LoVo (cell line): ENCODE measurements at places on chromosomes 6 and 20.

- no peak for DNase-seq
These were observed 582.8 kb downstream of the COL12A1 start for GRCh38 chr6:74623027-74623426.

- DNase-seq: no peak
These were observed 19.5 kb downstream of the ADNP start for GRCh38 chr20:50911716-50912115.

- DNase-seq: no peak
These were observed 242.7 kb downstream of the CLIC5 start for GRCh38 chr6:45772886-45773495.

- no peak for DNase-seq
These were observed 125.8 kb upstream of the BCLAF1 start for GRCh38 chr6:136415351-136416007.

DNA sequence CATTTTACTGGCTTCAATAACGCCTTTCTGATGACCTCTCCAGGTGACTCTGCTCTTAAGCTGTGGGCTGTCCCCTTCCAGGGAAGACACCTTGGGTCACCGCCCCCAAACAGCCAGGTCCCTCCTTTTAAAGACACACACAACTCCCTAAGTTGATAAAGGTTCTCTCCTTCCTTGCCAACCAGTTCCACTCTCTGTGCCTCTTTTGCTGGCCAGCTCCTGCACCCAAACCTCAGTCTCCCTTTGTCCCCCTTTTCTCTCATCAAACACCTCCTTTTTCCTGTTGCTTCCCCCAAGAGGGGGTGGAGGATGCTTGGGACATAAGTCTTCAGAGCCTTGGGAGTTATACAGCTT, 1.0 kb downstream of the NCOA6 start:
- DNase-seq: peak; percentile 89

GRCh38 chr6:123962508-123962907, 158.8 kb downstream of the NKAIN2 start:
- peak; percentile 14 for DNase-seq

- no peak for DNase-seq
These were observed 49.9 kb upstream of the TOP1 start for GRCh38 chr20:40978761-40979160.

DNA sequence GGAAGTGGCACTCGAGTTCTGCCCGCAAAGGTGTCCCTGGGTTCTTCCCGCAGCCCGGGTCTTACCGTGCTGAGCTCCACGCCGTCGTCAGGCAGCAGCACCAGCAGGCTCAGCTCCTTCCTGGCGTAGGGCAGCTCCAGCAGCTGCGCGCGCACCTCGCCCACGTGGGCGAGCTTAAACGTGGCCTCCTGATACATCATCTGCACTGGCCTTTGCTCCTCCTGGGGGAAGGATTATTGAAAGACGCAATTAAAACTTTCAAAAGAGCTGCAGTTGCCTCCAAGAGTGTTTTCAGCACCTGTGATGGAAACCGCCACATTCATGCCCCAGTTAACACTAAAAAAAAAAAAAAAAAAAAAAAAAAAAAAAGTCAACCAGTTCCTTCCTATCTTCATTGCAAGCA, 11.3 kb downstream of the SERPINB9 start:
- DNase-seq: no peak

DNA sequence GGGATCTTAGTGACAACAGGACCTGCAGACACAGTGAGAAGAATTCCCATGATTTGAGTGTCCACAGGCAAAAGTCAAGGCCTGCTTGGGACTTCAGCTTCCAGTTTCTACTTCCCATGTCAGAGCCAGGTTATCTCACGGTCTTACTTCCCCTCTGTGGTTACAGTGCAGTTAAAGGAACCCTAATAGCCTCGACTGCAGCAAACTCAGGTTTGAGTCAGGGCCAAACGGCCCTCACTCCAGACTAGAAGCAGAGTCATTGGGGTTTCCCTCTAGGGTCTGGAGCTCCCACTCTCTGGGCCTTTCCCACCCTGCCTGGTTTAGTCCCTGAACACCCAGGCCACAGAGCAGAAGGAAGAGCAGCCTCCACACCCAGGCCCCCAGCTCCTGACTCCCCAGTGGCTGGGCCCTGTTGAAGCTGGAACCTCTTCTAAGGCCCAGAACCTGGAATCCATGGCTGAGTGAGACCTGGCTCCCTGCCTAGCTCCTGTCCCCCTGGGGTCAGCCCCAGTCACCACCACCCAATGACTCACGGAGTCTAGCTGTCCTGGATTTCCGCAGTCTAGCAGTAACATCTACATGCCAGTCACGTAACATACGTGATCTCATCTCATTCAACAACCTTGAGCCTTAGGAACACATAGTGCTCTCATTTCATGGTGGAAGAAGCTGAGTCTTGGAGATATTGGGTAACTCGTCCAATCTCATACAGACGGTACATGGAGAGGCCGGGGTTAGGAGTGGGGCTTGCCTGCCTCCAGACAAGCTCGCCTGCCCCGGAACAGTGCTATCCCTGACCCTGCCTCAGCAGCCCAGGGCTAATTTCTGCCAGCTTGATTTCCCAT, 9.2 kb upstream of the GHRH start:
- DNase-seq: no peak

DNA sequence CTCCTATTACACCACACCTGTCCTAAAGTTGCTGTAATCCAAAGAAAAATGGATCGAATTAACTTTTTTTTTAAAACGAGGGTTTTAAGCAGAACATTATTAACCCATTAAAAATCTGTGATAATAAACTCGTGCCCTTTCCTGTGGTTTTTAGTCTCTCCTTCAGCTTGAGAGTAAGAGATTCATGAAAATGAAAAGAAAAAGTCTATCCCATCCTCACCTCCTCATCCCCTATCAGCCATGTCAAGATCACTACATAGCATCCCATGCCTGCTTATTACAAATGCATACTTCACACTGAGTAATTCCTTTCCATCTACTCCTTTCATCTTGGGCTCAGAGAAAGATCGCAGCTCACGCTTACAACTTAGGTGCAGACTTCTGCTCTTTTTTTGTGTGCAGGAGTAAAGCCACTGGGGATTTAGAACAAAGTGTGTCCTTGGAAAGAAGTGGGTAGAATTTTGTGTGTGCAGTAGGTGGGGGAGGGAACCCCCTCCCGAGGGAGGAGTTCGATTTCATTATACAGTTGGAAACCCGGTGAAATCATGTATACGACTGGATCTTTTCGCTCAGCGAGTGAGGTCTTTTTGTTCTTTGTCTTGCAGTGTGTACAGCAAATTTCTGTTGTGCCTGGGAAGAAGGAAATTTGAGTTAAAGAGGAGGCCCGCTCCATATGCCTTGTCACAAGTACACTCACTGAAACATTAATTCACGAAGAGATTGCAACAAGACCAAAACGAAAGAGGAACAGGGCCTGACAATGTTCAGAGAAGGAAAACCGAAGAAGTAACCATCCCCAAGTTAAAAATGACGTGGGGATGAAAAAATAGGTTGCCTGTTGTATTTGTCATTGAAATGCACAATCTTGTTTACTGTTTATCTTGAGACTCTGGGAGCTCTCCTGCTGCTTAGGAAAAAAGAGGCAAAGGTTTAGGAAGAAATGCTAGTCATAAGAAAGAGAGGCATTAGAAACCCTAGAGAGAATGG, 146.5 kb upstream of the ZNF217 start:
- DNase-seq: no peak

GRCh38 chr6:583116-583515, 73.8 kb downstream of the HUS1B start:
- DNase-seq: no peak

GRCh38 chr6:89475101-89475500, 42.1 kb downstream of the ANKRD6 start:
- DNase-seq: no peak

- DNase-seq: no peak
These were observed 396.0 kb upstream of the BTBD3 start for GRCh38 chr20:11521476-11522365.

DNA sequence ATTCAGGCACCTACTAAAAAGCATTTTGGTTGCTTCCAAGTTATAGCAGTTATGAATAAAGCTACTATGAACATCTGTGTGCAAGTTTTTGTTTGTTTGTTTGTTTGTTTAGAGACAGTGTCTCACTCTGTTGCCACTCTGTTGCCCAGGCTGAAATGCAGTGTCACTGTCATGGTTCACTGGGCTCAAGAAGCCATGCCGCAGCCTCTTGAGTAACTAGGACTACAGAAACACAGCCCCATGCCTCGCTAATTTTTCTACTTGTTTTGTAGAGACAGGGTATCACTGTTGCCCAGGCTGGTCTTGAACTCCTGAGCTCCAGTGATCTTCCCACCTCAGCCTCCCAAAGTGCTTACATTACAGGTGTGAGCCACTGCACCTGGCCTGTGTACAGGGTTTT, 795.9 kb downstream of the EPHA7 start:
- DNase-seq: no peak

- DNase-seq: no peak
These were observed 39.5 kb downstream of the HDDC2 start for GRCh38 chr6:125262016-125263013.

DNA sequence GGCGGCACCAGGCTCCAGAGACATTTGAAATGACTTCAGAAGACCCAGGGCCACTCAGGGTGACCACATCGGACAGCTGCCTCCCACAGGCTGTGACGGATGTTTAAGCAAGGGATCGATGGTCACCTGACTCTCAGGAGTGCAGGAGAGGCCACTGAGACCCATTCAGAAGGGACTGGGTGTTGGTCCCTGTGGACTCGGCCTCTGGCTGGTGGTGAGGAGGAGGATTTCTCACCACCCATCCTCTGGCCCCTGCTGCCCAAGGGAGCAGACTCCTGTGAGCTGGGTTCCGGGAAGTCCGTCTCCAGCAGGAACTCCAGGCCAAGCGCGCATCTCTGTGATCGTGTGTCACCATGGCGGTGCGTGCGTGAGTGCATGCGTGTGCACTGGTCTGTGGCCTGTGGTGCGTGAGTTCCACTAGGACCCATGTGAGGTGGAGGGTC, 25.5 kb downstream of the NPEPL1 start:
- DNase-seq: no peak

GRCh38 chr20:52410182-52410647, 218.6 kb upstream of the ZFP64 start:
- no peak for DNase-seq

GRCh38 chr20:57610261-57610952, 9.8 kb downstream of the ZBP1 start:
- DNase-seq: no peak

- DNase-seq: no peak
These were observed 4.6 kb upstream of the DSTN start for GRCh38 chr20:17565169-17565845.

GRCh38 chr20:49398401-49399144, 83.9 kb downstream of the KCNB1 start:
- no peak for DNase-seq

- no peak for DNase-seq
These were observed 168.5 kb upstream of the AKAP12 start for GRCh38 chr6:151071295-151071694.

DNA sequence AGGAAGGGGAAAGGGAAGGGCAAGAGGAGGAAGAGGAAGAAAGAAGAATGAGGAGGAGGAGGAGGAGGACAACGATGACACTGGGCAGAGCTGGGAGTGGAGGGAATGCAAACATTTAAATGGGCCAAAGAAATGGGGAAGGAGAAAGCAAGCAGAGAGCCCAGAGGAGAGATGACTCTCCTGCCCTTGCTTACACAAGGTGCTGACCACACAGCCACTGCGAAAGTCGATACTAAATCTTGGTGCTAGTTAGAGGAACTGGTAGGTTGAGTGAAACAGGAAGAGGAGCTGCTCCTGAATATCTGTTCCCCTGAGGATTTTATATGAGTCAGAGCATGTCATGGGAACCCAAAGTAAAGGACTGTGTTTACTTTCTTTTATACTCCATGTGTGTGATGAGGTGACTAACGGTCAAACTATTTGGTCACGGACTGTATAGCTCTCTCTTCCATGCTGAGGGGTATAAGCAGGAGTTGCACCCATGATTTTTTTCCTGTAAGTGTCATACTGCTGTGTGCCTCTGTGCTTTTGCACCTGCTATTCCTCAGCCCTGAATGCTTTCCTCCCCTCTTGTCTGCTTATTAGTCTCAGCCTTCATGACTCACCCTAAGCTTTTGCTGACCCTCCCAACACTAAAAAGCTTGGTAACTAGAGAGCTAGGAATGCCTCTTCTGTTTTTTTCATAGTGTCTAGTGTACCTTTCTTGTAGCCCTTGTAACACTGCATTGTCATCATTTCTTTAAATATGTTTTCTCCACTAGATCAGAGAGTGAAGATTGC, 9.5 kb upstream of the PAQR8 start:
- DNase-seq: peak; percentile 92

DNA sequence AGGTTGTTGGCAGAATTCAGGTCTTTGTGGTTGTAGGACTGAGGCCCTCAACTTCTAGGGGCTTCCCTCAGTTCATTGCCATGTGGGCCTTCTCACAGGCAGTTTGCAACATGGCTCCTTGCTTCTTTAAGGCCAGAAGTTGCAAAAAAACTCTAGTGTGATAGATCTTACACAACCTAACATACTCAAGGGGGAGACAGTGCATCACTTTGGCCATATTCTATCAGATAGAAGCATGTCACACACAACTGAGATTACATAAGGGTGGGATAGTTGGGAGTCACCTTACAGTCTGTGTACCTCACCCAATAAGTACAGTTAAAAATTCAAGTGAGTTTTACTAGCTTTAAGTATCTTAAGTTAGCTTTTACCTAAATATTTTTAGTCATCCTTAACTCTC, 1.6 kb downstream of the SIRPD start:
- DNase-seq: no peak

- no peak for DNase-seq
These were observed 8.4 kb downstream of the ADAM33 start for GRCh38 chr20:3673221-3674070.

- no peak for DNase-seq
These were observed 90.6 kb downstream of the SCP2D1 start for GRCh38 chr20:18904192-18904591.

GRCh38 chr20:53622247-53623133, 28.9 kb upstream of the ZNF217 start:
- DNase-seq: no peak

DNA sequence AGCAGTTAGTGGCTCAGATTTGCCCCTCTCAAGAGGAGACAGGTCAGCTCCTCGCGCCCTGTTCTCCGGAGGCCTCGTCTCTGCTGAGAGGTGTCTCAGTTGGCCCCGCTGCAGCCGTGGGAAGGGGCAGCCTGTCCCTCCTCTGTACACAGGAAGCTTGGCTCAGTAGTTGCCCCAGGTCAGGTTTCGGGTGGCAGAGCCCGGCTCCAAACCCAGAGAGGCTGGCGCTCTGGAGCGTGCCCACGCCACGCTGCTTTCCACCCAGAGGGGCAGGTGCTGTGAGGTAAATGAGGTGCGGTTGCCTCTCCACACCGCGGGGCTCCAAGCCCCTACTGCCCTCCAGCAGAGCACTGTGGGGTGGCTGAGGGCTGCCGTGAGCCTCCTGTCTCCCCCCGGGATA, 16.0 kb downstream of the DYNLT1 start:
- DNase-seq: no peak

GRCh38 chr6:99868074-99868702, 125.8 kb downstream of the MCHR2 start:
- peak; percentile 80 for DNase-seq
